ENCODE measurements at places on chromosomes 3 and 15. TPM values are rescaled to one million over a fixed set of nuclear protein-coding genes. Genes with fewer than 3 reads are reported as not detected.

The ROBO1 gene
- total RNA-seq, result not detected

The BTLA gene
- total RNA-seq, result not detected

The CFAP44 gene
- total RNA-seq, result 17.4 TPM

DNA sequence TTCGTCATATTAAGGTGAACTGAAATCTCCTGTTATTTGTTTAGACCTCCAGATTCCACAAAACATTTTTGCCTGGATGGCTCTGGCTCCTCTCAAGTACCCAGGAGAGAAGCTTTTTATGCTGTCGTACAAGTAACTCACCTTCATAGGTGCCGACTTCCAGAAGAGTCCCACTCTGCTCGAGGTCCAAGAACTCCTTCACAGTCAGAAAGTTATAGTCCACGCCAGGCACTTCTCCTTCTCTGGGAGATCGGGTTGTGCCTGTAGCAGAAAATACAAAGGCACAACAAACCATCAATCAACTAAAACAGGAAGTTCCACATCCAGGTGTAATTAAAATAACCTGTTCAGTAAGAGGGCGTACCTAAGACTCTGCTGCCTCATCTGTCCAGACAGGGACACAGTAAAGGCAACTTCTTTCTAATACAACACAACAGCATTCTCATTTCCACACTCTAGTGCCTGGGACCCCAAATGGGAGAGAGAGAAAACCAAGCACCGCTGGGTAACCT, 545.3 kb downstream of the MAGI1 start:
- no peak for DNase-seq

- DNase-seq, result no peak
These were observed 6.7 kb upstream of the TMC3 start for GRCh38 chr15:81380668-81381067.

GRCh38 chr3:147256739-147257138, 149.6 kb downstream of the ZIC4 start:
- no peak for DNase-seq

DNA sequence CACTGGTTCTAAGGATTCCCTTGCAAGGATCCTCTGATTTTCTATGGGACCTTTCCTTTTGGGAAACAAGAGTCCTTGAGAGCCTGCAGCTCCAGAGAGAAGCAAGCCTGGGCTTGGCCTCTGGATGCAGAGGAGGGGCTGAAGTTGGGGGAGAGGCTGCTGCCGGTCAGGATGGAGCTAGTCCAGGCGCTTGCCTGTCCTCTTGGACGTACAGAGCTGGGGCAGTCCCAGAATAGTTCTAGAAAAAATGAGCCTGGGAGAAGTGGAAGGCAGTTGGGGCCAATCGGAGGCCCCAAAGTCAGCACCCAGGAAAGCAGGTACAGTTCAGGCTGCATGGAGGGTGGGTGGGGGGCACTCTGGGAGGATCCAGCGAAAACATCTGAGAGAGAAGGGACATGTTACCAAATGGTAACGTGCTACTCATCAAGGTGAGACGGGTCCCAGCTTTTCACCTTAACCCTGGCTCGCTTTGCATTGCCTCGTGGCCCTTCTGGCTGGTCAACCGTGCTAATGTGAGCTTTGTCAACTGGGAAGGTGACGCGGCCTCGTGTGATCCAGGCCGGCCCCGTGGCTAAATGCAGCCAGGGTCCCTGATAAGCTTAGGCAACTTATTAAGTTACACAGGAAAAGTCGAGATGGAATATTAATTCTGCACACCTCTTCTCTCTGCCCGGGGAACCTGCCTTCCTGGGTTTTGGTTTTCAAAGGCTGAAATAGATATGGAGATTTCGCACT, 38.7 kb upstream of the MAGEF1 start:
- no peak for DNase-seq

Data from Karpas-422 (cell line).